ENCODE measurements at places on chromosomes 7 and 10. TPM values are rescaled to one million over a fixed set of nuclear protein-coding genes. Genes with fewer than 3 reads are reported as not detected.

CYP3A5 gene
- polyA plus RNA-seq, result 219 TPM

SLK gene
- 6.0 TPM for polyA plus RNA-seq

PDE1C gene
- polyA plus RNA-seq, result 4.2 TPM

AGBL3 gene
- polyA plus RNA-seq, result 4.4 TPM

ABLIM1 gene
- 13.3 TPM for polyA plus RNA-seq

CYP26C1 gene
- 0.04 TPM for polyA plus RNA-seq

CPN1 gene
- not detected for polyA plus RNA-seq

AFAP1L2 gene
- polyA plus RNA-seq, result 4.4 TPM

PIP gene
- not detected for polyA plus RNA-seq

LAMB4 gene
- polyA plus RNA-seq, result 0.40 TPM

WDR86 gene
- polyA plus RNA-seq, result 1.7 TPM

ANLN gene
- polyA plus RNA-seq, result 0.19 TPM

CCL24 gene
- not detected for polyA plus RNA-seq

PAPOLB gene
- polyA plus RNA-seq, result not detected

ADGRA1 gene
- 0.15 TPM for polyA plus RNA-seq

CTTNBP2 gene
- 10.4 TPM for polyA plus RNA-seq

INA gene
- 3.2 TPM for polyA plus RNA-seq

CDCA7L gene
- polyA plus RNA-seq, result 6.8 TPM

SYT15 gene
- polyA plus RNA-seq, result 2.7 TPM

PLEKHS1 gene
- polyA plus RNA-seq, result 44.6 TPM

DOCK4 gene
- 5.4 TPM for polyA plus RNA-seq

SPDYE9 gene
- polyA plus RNA-seq, result not detected

CYP3A7 gene
- 0.11 TPM for polyA plus RNA-seq

C10orf53 gene
- polyA plus RNA-seq, result not detected

TMEM196 gene
- 5.2 TPM for polyA plus RNA-seq

TMEM184A gene
- 29.0 TPM for polyA plus RNA-seq

SVOPL gene
- polyA plus RNA-seq, result 0.12 TPM

PLXNA4 gene
- 0.19 TPM for polyA plus RNA-seq

CPA5 gene
- 0.09 TPM for polyA plus RNA-seq

SLC4A2 gene
- 211 TPM for polyA plus RNA-seq

CADPS2 gene
- 7.9 TPM for polyA plus RNA-seq

ASB4 gene
- polyA plus RNA-seq, result 1.9 TPM

SFRP5 gene
- polyA plus RNA-seq, result 148 TPM

Data from pancreas (tissue), 10 donors.